ENCODE measurements at places on chromosomes 16 and 17. TPM values are rescaled to one million over a fixed set of nuclear protein-coding genes. Genes with fewer than 3 reads are reported as not detected.

KRT12 gene
- total RNA-seq: not detected

DNA sequence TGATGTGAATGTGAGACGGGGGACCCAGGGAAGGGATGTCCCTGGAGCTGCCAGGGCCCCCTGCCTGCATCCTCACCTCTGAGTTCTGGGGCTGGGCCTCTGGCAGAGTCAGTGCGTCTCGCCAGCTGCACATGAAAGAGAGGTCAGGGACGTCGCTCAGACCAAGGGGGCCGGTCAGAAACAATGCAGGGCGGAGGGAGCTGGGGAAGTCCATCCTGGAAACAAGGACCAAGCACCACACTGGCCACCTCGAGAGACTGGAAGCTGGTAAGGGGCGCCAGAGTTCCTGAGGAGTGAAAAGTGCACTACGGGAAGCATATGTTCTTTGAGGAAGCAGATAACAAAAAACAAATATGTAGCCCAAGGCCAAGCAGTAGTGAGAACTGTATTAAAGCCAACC is 2.1 kb downstream of the TAF1C start:
- DNase-seq: no peak

- DNase-seq: no peak
Observed at GRCh38 chr17:74968361-74968780, 4.2 kb downstream of the HID1 start.

- no peak for DNase-seq
Observed at GRCh38 chr17:28334666-28335200, 539 bp downstream of the IFT20 start.

- no peak for DNase-seq
Observed at GRCh38 chr16:85728879-85729278, 22.0 kb downstream of the C16orf74 start.

GRCh38 chr17:45022655-45023339 is 28.6 kb downstream of the DCAKD start:
- no peak for DNase-seq

- DNase-seq: no peak
Observed at GRCh38 chr17:78026381-78026780, 67.9 kb downstream of the TNRC6C start.

GRCh38 chr16:78246559-78246958 is 147.1 kb downstream of the WWOX start:
- DNase-seq: no peak

- DNase-seq: no peak
Observed at GRCh38 chr17:4636474-4637100, 4.9 kb downstream of the ALOX15 start.
